ENCODE measurements at places on chromosomes 2 and 18. TPM values are rescaled to one million over a fixed set of nuclear protein-coding genes. Genes with fewer than 3 reads are reported as not detected.

The CENPA gene
- total RNA-seq, result 4.3 TPM

The IL37 gene
- not detected for total RNA-seq

The CIB4 gene
- not detected for total RNA-seq

The ZNF521 gene
- total RNA-seq, result 67.1 TPM

The OR6B2 gene
- total RNA-seq, result not detected

The SMC6 gene
- total RNA-seq, result 39.7 TPM

The CABYR gene
- total RNA-seq, result 2.8 TPM
